Uterus (tissue), 4 donors: ENCODE measurements at places on chromosomes 13 and 19. TPM values are rescaled to one million over a fixed set of nuclear protein-coding genes. Genes with fewer than 3 reads are reported as not detected.

DNA sequence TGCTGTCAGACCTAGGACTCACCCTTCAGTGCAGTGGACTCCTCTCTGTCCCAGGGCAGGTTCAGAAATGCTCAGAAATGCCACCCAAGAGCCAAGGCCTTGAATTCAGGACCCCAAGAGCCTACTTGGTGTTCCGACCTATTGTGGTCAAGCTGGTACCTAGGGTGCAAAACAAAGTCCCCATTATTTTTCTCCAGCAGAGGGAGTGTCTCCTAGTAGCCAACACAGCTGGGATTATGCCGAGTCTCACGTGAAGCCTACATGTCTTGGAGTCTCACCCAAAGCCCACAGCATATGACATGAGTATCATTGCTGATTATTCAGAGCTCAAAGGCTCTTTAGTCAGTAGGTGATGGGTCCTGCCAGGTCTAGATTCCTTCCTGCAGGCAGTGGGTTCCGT, 671.1 kb upstream of the SPRY2 start:
- no peak for DNase-seq

DNA sequence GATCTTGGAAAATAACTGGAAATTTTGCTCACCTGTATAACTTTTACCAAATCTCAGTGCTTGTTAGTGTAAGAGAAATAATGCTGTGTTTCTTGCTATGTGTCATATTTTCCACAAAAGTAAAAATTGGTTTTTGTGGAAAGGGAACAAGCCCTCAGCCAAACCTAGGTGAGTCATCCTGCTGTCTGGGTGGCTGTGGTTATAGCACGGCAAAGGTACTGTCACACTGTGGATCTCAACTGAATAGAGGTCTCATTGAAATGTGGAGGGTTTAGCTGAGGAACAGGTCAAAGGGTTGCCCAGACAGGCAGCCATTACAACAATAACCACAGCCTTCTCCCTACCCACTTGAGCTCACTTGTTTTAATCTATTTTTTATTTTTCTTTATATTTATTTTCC, 338.8 kb upstream of the DACH1 start:
- DNase-seq: no peak

DNA sequence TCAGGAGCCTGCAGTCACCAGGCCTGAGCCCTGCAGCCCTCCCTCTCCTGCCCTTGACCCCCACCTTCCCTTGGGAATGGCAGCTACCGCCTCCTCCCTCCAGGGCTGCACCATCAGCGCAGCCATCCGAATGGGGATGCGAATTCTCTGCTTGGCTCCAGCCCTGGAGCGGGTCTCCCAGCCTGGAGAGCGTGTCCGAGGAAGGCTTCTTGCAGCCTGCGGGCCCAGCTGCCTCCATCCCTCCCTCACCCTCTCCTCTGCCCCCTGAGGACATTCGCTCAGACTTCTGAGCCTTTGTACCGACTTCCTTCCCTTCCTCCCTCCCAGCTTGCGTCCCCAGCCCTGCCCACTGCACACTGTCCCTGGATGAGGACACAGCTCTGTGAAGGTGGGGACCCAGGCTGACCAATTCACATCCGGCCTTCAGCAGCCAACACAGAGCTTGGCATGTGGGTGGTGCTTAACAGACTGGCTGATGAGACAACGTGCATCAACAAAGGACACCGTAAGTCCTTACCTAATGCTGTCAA, 6.0 kb upstream of the NKPD1 start:
- no peak for DNase-seq

- DNase-seq: no peak
These were observed 11.1 kb downstream of the CYP4F3 start for GRCh38 chr19:15651791-15652190.

DNA sequence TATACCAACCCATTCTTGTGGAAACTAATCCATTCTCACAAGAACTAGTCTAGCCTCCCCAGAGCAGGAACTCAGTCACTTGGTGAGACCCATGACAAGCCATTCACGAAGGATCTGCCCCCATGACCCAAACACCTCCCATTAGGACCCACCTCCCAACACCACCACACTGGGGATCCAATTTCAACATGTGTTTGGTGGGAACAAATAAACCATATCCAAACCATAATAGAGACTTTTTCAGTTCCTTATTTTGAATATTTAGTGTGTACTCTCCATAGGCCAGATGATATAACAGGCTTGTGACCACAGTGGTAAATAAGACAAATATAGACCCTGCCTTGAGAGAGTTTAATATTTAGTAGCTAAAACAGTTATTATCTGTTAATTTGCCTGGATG, 227.5 kb upstream of the SERP2 start:
- no peak for DNase-seq

- no peak for DNase-seq
These were observed 91.1 kb downstream of the WDFY2 start for GRCh38 chr13:51675385-51675784.

DNA sequence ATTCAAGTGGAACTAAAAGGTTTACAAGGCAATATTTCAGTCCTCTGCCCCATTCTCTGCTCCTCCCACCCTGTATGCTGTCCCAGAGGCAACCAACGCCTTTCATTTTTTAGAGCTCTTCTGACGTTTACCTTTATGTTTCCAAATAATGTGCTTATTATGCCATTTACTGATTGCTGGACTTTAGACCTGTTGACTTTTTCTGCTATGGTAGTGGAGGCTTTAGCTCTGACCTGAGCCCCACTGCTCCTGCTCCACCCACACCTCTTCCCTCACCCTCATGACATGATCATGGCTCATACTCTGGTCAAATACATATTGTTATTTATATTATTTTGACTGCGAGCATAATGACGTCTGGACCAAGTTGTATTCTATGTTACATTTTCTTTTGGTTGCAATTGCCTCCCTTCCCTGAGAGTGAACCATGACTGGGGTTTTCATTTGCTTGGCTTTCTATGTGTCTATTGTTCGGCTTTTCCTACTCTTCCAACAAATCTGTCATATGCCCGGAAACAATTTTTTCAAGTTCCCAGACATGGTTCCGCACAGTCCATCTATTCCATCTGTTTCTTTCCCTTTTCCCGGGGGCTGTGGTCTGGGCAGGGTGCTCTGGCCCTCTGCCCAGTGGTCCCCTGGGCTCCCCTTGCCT, 31.4 kb upstream of the GJB6 start:
- no peak for DNase-seq

GRCh38 chr19:31943191-31943661, 402.2 kb upstream of the ZNF507 start:
- no peak for DNase-seq

The TMEM59L gene
- total RNA-seq: not detected

The CEBPA gene
- total RNA-seq: 1.3 TPM

The FFAR2 gene
- total RNA-seq: not detected
